ENCODE measurements at places on chromosomes 1 and 21.

DNA sequence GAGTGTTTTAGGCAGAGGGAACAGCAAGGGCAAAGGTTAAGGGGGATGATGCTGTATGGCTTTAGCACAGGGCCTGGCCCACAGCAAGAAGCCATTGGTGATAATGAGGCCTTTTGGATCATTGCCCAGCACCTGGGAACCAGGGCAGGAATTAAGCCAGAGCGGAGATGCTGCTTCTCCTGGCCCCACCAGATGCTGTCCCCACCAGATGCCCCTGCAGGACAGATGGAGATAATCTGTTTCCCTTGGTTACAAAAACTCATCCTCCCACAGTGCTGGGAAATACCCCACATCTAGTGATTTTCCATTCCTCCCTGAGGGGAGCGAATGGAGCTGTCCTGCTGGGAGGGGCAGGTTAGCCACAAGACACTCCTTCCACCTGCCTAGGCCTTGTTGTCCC, 18.8 kb downstream of the OPRD1 start:
- H3K4me1 ChIP-seq = no peaks in the 10 kb centered on the region
- H3K4me3 ChIP-seq = no peak overlapping the region
- peaks cover under 1% of the 10 kb centered on the region for H3K27me3 ChIP-seq
- no peak overlapping the region for H3K27ac ChIP-seq

DNA sequence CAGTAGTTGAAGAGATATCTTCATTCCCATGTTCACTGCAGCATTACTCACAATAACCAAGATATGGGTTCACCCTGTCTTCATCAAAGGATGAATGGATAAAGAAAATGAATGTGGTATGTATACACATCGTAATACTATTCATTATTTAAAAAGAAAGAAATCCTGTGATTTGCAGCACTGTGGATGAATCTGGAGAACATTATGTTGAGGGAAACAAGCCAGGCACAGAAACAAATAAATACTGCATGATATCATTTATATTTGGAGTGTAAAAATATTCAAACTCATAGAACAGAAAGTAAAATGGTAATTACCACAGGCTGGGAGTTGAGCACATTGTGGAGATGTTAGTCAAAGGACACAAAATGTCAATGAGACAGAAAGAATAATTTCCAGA, 977.2 kb downstream of the AMY1C start:
- H3K4me3 ChIP-seq = no peak overlapping the region
- no peaks in the 10 kb centered on the region for H3K4me1 ChIP-seq
- H3K36me3 ChIP-seq = no peaks in the 10 kb centered on the region
- H3K27ac ChIP-seq = no peak overlapping the region
- no peaks in the 10 kb centered on the region for H3K27me3 ChIP-seq

- H3K4me3 ChIP-seq = no peak overlapping the region
- no peaks in the 10 kb centered on the region for H3K36me3 ChIP-seq
- H3K27ac ChIP-seq = no peak overlapping the region
These were observed 24.5 kb upstream of the TRIM45 start for GRCh38 chr1:117146072-117146471.

- H3K27me3 ChIP-seq = no peaks in the 10 kb centered on the region
- no peaks in the 10 kb centered on the region for H3K4me1 ChIP-seq
- H3K4me3 ChIP-seq = no peak overlapping the region
- no peak for DNase-seq
These were observed 28.8 kb downstream of the ZNF326 start for GRCh38 chr1:90023691-90024090.

DNA sequence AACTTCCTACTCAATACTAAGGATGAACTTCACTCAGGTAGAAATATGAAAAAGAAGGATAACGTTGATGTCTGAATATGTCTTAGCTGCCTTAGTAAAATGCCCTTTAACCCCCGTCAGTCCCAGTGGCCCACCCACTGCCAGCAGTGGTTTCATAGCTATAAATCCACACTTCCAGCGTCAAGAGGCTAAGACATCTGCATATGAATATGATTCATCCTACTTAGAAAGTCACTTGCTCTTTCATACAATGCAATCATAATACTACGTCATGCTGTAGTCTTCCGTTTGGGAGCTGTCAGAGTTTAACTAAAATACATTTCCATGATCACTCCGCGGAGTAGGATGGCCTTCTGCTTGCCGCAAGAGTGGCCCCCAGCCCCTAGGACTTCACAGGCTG, 247.3 kb downstream of the SDCCAG8 start:
- no peak for DNase-seq
- H3K4me1 ChIP-seq = peaks cover 5% of the 10 kb centered on the region
- no peak overlapping the region for H3K4me3 ChIP-seq
